ENCODE measurements at places on chromosomes 3 and 15. TPM values are rescaled to one million over a fixed set of nuclear protein-coding genes. Genes with fewer than 3 reads are reported as not detected.

GRCh38 chr3:155352900-155353490 lies 59.5 kb upstream of the STRIT1 start:
- H3K27ac ChIP-seq = no peak overlapping the region
- no peak overlapping the region for H3K4me3 ChIP-seq
- no peaks in the 10 kb centered on the region for H3K4me1 ChIP-seq
- H3K36me3 ChIP-seq = no peaks in the 10 kb centered on the region

- H3K4me1 ChIP-seq = peaks cover 28% of the 10 kb centered on the region
- H3K27ac ChIP-seq = peak overlapping the region; percentile 56
- peak; percentile 70 for DNase-seq
Measured at GRCh38 chr3:25448750-25449692, 21.0 kb downstream of the RARB start.

GRCh38 chr3:137259701-137260100 lies 301.9 kb downstream of the IL20RB start:
- no peak overlapping the region for H3K4me3 ChIP-seq
- no peaks in the 10 kb centered on the region for H3K36me3 ChIP-seq
- peak; percentile 71 for DNase-seq
- H3K4me1 ChIP-seq = no peaks in the 10 kb centered on the region

The RTP4 gene
- total RNA-seq = not detected

Data from endodermal cell (in vitro differentiated cells).